ENCODE measurements at places on chromosomes 3 and 15.

GRCh38 chr3:195754141-195754540, 33.4 kb downstream of the MUC20 start:
- no peak for DNase-seq

DNA sequence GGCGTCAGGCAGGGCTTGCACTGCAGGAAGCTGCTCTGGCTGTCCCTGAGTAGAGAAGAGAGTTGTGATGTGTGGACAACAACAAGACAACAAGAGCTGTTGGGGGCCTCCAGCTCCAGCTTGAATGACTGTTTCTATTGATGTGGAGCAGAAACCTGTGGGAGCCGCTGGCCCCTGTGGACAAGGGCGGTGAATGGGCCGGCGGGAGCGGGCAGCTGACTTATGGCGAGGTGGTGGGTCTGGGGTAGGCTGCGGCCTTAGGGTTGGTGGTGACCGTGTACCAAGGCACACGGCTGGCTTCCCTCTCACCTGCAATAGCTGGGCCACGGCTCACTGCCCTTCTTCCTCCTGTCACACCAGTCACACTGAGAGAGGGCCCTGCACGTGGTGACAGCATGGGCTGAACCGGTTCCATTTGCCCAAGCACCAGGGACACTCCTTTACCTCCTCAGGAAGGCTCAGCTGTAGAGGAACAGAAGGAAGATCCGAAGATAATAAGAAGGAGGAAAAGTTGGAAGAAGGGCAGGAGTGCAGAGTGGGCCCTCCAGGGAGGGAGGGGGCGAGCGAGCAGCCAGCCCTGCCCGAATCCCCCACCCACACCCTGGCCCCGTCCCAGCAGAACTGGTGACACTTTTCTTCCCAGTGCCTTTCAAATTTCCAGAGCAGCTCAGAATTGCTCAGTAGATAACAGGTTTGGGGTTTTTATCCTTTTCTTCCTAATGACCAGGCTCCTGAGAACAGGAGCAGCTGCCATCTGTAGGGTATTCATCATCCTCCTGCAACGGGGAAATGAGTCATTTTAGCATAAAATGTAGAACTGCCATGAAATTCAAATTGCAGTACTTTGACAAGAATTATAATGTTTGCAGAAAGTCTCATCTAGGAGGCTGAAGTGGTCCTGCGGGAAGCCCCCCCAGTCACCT, 136.9 kb downstream of the TJP1 start:
- no peak for DNase-seq

DNA sequence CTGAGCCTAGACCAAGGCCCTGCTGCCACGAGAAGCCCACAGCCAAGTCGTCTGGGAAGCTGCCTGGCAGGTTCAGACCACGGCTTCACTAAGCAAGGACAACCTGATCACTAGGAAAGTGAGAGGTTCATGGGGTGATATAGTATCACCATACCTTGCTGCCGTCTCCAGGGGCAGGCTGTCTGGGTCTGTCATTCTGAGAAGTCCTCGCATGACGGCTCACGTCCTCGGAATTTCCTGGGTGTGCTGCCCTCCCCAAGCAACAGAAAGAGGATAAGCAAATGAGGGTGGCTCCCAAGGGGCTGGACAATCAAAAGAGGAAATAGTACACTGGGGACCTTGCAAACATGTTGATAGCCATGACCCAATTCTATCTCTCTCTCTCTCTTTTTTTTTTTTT, 207.4 kb upstream of the IGF1R start:
- DNase-seq: no peak

DNA sequence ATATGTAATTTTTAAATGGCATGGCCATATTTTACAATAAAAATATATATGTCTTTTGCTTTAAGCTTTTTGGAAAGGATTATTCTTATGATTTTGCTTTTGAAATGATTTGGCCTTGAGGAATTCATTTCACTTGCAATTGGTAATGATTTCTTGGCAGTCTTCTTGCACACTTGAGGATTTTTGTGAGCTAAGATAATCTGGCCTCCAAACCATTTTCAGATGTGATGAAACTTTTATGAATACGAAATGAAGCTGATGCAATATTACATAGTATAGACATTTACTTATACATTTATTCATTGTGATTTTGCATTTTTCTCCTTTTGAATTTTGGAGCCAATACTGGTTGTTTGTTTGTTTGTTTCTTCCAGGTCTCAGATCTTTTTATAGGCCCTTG, 6.4 kb upstream of the SH2D7 start:
- DNase-seq: no peak

DNA sequence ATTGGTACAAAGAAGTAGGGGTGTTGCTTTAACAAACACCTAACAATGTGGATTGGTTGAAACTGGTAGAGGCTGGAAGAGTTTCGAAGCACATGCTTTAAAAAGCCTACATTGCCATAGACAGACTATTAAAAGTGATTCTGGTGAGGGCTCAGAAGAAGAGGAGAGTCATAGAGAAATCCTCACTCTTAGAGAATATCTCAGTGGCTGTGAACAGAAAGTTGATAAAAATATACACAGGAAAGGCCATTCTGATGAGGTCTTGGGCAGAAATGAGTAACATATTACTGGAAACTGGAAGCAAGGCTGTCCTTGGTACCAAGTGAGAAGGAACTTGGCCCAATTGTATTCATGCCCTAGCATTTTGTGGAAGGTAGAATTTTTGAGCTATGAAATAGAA, 173.7 kb upstream of the CRBN start:
- DNase-seq: no peak

DNA sequence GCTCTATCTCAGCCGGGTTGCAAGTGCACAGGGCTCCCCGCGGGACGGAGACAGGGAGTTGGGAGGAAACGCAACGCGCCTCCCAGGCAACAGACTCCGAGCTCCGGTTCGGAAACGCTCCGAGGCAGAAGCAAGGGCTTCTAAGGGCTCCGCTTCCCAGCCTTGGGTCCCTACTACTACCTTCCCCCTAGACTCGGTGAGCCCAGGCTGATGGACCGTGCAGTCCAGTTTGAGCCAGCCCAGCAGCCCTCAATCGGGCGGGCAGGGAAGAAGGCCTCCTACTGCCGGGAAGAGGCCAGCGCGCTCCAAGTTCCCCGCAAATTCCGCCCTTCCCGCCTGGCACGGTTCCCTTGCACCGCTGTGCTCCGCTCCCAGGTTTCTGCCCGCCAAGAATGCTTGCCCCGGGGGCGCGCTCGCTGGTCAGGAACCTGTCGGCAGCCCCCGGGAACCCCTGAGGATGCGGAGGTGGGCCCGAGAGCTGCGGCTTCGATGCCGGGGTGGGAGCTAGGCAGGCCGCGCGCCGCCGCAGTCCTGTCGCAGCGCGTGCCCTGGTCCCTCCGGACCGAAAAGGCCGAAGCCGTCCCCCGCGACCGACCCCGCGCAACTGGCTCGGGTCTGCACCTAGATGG, 728 bp downstream of the TRANK1 start:
- no peak for DNase-seq

Data from NCI-H774 (cell line).